Activated CD4-positive, alpha-beta memory T cell treated with anti-CD3 and anti-CD28 coated beads for 36 hours (primary cell): ENCODE measurements at places on chromosomes 6 and 20. TPM values are rescaled to one million over a fixed set of nuclear protein-coding genes. Genes with fewer than 3 reads are reported as not detected.

- no peak for DNase-seq
These were observed 22.7 kb upstream of the PRDM1 start for GRCh38 chr6:106063448-106063850.

- DNase-seq = no peak
These were observed 67.2 kb upstream of the TNFRSF21 start for GRCh38 chr6:47376930-47377329.

GRCh38 chr6:122063076-122063475 is 336.4 kb upstream of the HSF2 start:
- no peak for DNase-seq

- no peak for DNase-seq
These were observed 34.4 kb downstream of the TSBP1 start for GRCh38 chr6:32337186-32337805.

Gene CRISP2
- not detected for total RNA-seq

- DNase-seq = no peak
These were observed 5.4 kb downstream of the DNMT3B start for GRCh38 chr20:32767418-32768198.

Gene RIMS1
- total RNA-seq = not detected

Gene SERINC3
- total RNA-seq = 57.3 TPM

Gene DCDC2
- total RNA-seq = 0.31 TPM

- no peak for DNase-seq
These were observed 112.3 kb downstream of the PFDN4 start for GRCh38 chr20:54320148-54320607.

- no peak for DNase-seq
These were observed 48.5 kb downstream of the LIN28B start for GRCh38 chr6:105005451-105005850.
